Dermis blood vessel endothelial cell (primary cell): ENCODE measurements at places on chromosomes 4 and X.

DNA sequence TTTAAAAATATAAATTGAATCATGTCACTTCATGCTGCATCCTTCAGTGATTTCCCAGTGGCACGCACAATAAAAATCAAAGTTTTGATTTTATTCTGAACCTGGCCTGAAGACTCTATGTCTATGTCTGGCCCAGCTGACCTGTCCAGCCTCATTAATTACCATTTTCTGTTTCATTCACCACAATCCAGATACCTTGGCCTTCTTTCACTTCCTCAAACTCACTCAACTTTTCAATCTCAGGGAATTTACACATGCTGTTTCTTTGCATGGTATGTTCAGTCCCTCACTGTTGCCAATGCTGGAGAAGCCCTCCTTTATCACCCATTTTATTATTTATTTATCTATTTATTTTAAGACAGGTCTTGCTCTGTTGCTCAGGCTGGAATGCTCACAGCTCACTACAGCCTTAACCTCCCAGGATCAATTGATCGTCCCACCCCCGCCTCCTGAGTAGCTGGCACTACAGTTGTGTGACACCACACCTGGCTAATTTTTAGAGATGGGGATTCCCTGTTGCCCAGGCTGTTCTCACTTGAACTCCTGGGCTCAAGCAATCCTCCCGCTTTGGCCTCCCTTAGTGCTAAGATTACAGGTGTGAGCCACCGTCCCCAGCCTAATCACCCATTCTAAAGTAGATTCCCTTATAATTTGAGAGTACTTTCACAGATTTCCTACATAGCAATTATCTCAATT, 43.1 kb downstream of the ZGRF1 start:
- no peak for DNase-seq

GRCh38 chr4:185634066-185634652, 98.9 kb upstream of the PDLIM3 start:
- peak; percentile 33 for DNase-seq

- DNase-seq = peak; percentile 70
Observed at GRCh38 chrX:12771445-12772069, 19.7 kb upstream of the PRPS2 start.

- no peak for DNase-seq
Observed at GRCh38 chr4:95085124-95085833, 327.5 kb downstream of the BMPR1B start.

DNA sequence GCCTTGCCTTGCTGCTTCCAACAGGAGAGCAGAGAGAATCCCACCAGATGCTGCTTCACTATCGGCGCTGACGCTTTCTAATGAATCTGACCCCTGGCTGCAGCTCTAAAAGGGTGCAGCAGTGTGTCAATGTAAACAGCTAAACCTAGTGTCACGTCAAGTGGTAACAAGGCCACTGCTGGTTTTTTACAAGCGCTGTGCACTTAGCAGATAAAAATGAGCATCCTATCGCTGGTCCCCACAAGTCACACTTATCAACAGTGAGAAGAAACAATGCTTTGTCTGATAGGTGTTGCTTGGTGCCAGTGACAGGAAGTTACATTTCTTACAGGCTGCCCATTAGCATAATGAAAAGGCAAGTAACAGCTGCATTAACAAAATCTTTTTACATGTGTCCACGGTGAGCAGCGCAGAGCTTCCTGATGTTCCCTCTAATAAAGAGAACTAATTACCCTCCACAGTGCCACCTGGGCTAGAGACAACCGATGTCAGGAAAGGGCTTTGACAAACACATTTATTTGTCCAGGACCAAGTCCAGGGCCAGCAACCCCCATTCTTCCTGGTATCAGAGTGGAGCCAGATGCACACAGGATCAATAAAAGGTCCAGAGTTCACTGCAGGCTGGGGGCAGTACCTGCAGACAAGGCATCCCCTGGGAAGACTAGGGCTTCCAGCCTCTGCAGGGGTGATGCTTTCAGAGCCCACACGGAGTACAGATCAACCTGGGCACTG, 176.0 kb downstream of the MGST2 start:
- DNase-seq = peak; percentile 25

- no peak for DNase-seq
Observed at GRCh38 chr4:24003496-24003895, 113.6 kb upstream of the PPARGC1A start.

DNA sequence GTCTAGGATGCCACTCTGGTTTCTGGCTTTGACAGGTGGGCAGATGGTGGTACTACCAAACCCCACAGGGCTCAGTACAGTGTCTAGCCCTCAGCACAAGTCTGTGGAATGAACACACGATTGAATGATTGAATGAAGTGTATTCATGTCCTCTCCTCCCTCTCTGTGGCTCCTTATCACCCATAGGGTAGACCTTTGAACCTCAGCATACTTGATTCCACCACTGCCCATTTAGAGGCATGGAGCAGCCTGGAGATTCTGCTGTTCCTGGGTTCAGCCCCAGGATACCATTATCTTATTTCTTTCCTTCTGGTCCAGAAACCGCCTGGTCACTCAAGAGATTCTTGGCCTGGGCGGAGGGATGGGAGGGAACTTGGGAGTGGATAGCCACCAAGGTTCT, 53.9 kb downstream of the PRPS1 start:
- DNase-seq = no peak

DNA sequence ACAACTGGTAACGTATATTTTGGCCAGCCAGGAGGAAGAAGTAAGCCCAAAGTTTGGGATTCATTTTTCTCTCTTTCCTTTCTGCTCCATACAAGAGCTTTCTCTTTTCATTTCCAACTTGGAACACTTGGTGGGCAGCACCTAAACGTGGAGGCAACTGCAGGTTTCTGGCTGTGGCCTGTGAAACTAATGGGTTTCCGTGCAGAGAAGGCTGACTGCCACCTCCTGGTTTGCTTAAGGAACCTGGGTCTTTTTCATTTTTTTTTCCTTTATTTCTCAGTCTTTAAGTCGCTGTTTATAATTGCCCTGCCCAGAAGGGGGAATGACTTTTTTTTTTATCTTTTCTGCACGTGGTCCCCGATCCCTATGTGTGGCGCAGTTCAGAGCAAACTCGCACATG, 15.4 kb downstream of the ZNF718 start:
- DNase-seq = no peak

GRCh38 chrX:21770631-21771321, 12.9 kb upstream of the SMPX start:
- DNase-seq = no peak

DNA sequence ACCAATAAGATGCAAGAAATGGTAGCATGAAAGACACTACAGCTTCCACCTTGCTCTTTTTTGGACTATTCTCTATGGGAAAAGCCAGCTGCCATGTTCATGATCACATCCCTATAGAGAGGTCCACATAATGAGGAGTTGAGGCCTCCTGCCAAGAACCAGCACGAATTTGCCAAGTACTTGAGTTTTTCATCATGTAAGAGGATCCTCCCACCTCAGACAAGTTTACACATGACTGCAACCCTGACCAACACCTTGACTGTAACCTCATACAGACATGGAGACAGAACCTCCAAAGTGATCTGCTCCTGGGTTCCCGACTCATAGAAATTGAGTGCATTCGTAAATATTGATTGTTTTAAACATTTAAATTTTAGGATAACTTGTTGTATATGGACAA, 135.2 kb upstream of the TSPAN5 start:
- no peak for DNase-seq

- DNase-seq = no peak
Observed at GRCh38 chr4:140615451-140615850, 46.7 kb upstream of the UCP1 start.

GRCh38 chrX:30904186-30904585, 15.1 kb upstream of the TAB3 start:
- DNase-seq = no peak

DNA sequence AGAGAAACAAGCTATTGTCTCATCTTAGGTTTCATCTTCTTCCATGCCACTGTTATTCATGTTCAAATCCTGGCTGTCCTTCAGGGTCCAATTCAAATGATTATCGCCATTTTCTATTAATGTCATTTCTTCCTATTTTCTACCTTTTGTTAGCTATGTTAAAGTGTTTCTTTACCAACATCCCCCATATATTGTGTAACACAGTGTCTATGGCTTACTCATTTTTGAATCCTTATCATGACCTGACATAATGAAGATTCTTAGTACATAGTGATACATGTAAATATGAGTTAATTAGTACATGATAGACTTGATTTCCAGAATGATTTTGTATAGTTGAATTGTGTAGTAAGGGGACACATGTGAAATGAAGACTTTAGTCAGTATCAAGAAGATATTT, 152.4 kb downstream of the SNCA start:
- no peak for DNase-seq

GRCh38 chr4:8320386-8320750, 50.8 kb downstream of the HTRA3 start:
- peak; percentile 28 for DNase-seq

- no peak for DNase-seq
Observed at GRCh38 chrX:42695800-42696358, 82.1 kb downstream of the PPP1R2C start.

- no peak for DNase-seq
Observed at GRCh38 chr4:39170301-39170700, 12.0 kb upstream of the WDR19 start.

GRCh38 chrX:142095651-142096245, 109.3 kb downstream of the MAGEC2 start:
- no peak for DNase-seq

DNA sequence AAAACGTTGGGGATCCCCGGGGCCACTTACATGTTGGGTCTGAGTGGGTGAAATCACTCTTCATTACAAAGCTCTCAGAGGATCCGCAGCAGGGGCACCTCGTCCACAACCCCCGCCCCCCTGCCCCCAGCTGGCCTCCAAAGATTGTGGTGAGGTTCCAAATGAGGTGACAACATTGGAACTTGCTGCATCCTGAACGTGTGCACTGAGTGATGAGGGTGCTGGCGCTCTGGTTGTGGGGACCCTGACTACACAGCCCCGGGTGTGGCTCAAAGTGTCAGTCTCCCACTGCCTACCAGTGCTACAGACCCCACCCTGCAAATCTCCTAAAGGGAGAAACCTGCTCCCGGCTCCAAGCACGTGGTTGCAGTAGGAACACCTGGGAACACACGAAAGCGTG, 111.9 kb downstream of the PHKA2 start:
- no peak for DNase-seq

DNA sequence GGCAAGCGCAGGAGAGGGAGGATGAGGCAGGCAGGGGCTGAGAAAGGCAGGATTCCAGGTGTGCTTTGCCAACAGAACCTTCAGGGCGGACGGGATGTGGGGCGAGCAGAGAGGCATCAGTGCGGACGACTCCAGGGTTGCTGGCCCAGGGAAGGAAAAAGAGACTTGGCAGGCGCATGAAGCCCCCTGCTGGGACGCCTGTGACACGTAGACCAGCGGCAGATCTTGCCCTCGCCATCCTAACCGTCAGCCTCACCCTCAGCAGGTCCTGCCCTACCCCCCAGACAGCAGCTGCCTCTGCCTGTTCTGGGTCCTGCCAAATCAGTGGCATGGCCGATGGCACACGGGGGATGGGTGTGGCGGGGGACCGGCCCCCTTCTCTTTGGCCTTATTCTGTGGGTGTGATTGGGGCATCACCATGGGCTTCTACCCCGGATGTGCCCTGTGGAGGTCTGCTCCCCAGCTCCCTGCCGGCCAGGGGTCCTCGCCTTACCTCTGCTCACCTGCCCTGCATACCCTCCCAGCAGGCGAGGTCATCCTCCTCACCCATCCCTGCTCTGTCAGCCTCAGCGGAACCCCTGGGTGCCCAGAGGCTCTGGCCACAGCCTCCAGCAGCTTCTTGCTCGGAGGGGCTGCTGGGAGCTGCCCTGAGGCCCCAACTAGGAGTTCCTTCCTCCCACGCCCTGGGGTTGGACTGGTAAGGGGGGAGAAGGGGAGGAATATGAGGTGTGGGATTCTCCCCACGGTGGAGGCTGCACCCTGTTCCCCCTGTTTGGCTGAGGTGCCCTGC, 2.9 kb upstream of the SH3BP2 start:
- no peak for DNase-seq

- no peak for DNase-seq
Observed at GRCh38 chr4:40995850-40996249, 218.5 kb downstream of the APBB2 start.

- DNase-seq = no peak
Observed at GRCh38 chr4:84413976-84414375, 85.1 kb downstream of the NKX6-1 start.

GRCh38 chr4:134585972-134586371, 384.4 kb upstream of the PABPC4L start:
- peak; percentile 80 for DNase-seq

DNA sequence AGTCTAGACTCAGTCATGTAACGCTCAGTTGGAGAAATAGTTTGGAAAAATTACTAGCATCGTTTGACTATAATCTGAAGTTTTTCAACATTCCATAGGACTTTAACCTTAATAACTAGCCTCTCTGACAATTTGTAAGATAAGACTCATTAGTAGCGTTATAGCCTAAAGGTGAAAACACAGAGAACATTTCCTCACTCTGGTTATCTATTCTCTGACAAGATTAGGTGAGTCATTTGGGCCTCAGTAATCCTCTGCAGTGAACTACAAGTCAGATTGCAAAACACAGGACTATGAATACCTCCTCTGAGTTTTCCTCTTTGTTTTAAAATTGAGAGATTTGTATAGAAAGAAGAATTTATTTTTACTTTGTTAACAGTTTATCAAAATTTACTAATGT, 31.8 kb upstream of the PDLIM5 start:
- no peak for DNase-seq

- no peak for DNase-seq
Observed at GRCh38 chr4:26727844-26728243, 132.8 kb upstream of the STIM2 start.

- DNase-seq = no peak
Observed at GRCh38 chrX:134542485-134542884, 82.5 kb downstream of the HPRT1 start.

- DNase-seq = no peak
Observed at GRCh38 chrX:140355922-140356321, 148.9 kb downstream of the SOX3 start.

DNA sequence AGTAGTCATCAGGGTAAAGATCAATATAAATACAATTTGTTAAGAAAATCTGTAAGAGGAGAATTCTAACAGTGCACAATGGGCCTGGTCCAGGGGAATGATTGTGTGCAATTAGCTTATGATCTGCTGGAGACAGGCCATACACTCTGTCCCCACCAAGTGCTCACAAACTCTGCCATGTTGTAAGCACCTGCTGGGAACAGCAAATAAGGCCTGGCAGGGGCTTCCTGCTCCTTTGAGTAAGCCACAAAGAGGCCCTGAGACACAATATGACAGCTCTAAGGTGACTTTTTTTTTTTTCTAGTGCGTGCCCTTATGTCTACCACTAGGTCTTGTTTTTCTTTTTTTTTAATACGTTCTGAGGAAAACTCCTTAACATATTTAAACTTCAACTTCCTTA, 866.3 kb upstream of the PCDH7 start:
- no peak for DNase-seq

- peak; percentile 44 for DNase-seq
Observed at GRCh38 chr4:128830906-128831503, 21.5 kb downstream of the JADE1 start.

GRCh38 chr4:123288309-123289025, 108.1 kb upstream of the SPRY1 start:
- DNase-seq = no peak
